ENCODE measurements at places on chromosomes 13 and 19.

GRCh38 chr19:30263830-30264381 is 108.3 kb upstream of the ZNF536 start:
- no peak for DNase-seq

GRCh38 chr13:48852911-48853727 is 122.6 kb upstream of the FNDC3A start:
- no peak for DNase-seq

- DNase-seq: no peak
These were observed at the start of gene ICAM4 for GRCh38 chr19:10286803-10287737. TSS of gene ICAM4 (plus strand) at chr19:10286955. CDS start at chr19:10287013, 58 bp downstream.

DNA sequence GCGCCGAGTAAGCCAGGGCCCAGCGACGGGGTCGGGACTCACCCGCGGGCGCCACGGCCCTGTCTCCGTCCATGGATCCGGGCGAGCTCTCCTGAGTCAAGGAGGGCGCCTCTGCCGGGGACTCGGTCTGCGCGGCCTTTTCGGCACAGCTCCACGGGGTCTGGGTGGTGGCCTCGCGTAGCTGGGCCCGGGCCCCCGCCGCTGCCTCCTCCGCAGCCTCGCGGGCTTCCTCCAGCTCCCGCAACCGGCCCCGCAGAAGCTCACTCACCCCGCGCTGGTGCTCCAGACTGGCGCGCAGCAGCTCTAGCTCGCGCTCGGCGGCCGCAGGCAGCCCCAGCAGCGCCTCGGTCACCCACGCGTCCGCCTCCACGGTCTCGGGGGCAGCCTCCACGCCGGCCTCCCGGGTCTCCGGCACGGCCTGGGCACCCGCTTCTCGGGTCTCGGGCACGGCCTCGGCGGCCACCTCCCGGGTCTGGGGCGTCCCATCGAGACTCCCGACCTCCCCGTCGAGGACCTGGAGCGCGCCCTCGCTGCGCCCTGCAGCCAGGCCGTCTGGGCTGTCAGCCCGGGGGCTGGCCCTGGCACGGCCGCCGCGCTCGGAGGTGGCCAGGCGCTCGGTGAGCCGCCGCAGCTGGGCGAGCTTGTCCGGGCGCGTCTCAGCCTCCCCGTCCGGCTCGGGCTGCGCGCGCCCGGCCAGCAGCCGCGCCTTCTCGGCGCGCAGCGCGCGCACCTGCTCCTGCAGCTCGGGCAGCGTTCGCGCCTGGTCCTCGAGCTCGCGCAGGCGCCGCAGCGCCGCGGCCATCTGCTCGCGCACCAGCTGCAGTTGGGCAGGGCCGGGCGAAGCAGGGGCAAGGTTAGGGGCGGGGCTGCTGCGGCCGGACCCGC is 8.4 kb downstream of the KANK3 start:
- DNase-seq: no peak

DNA sequence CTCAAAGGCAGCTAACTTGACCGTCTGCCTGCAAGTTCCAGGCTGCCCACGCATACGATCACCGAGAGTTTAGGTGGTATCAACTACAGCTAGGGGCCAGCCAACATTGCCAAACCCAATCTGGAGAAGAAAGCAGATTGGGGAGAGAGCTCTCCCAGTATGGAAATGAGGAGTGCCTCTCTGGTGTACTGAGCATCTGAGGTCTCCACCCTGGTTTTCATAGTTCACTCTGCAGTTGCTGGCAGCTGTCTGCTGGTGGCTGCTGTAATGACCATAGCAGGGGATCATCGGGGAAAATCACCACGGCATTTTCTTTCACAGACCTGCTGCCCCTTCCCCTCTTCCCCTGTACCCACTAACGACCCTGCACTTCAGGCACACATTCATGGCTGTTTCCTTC is 201.7 kb downstream of the NUFIP1 start:
- no peak for DNase-seq

GRCh38 chr19:30171795-30172612 is 200.2 kb upstream of the ZNF536 start:
- DNase-seq: no peak

DNA sequence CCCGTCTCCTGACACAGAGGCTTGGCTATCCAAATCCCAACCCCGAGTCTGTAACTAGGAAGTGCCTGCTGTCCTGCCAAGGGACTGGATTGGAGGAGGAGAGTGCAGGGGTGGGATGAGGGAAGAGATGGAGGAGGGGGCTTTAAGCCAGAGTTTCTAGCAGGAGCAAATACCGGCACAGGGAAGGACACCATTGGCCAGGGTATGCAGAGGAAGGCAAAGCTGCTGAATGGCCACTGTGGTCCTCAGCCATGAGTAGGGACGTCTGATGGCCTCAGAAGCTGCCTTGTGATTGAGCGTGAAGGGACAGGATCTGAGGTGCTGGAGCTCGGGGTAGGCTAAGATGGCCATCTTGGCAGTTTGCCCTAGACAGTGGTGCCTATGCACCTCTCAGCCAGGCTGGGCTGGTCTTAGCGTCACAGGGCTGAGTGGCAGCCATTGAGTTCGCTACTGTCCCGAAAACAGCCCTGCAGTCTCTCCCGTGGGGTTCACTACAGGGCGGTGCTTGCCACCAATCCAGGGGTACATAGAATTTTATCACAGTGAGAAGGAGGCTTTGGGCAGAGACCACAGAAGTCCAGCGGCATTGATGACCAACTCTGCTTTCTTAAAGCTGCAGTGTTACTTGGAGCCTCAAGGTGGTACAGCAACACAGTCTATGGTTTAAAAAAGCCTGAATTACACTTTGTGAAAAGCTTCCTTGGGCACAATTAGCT is 61.8 kb downstream of the AKAP11 start:
- no peak for DNase-seq

GRCh38 chr13:40350283-40350992 is 316.0 kb downstream of the FOXO1 start:
- DNase-seq: no peak

DNA sequence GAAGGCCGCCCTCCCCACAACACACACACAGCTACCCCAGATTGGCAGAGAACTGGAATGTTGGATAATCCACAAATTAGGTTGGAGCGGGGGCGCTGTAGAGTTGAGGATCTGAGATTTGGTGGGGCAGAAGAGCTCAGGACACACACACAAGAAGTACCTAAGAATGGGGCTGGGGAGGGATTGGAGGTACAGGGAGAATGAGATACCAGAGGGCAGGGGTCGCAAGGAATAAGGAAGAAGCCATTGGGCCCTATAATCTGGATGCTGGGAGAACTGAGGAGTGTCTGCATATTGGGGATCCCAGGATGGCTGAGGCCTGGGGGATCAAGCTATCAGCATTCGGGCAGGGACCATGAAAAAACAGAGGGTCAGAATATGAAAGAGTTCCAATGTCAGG is 11.5 kb downstream of the SYT3 start:
- DNase-seq: no peak

GRCh38 chr19:53034948-53035675 is 9.4 kb upstream of the ERVV-2 start:
- no peak for DNase-seq

- no peak for DNase-seq
These were observed 22.1 kb downstream of the LATS2 start for GRCh38 chr13:21039097-21039800.

GRCh38 chr13:112835344-112835743 is 133.7 kb upstream of the MCF2L start:
- no peak for DNase-seq

DNA sequence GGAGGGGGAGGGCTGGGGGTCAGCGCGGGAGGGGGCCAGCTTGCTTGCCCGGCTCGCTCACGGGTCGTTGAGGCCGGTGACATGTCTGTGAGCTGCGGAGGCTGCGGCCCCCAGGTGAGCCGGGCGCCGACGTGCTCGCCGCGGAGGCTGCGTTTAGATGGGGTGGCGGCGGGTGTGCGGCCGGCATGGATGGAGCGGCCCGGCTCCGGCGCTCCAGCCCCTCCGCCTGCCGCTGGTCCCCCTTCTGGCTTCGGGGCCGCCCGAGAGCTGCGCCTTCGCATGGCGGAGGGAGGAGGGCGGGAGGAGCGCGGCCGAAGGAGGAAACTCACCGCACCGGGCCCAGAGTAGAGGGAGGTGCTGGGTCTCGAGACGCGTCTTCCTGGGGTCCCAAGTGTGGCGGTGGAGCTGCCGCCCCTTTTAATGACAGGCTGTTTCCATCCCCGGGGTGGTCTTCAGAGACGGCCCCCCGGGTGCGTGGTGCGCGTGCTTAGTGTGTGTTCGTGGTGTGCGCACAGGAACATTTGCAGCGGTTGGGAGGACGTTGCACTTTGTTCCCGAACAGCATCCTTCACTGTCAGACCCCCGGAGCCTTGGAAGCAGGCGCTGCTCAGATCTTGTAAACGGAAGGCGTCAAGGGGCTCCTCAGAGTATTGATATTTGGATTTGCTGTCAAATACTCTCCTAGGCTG is at the start of gene AKAP11:
AKAP11 (plus strand) TSS at position 38 of the 689 bp plus-strand sequence. CDS start 14,197 bp downstream, outside the sequence.
- no peak for DNase-seq

- no peak for DNase-seq
These were observed 30.5 kb upstream of the ZNF536 start for GRCh38 chr19:30341611-30342201.

DNA sequence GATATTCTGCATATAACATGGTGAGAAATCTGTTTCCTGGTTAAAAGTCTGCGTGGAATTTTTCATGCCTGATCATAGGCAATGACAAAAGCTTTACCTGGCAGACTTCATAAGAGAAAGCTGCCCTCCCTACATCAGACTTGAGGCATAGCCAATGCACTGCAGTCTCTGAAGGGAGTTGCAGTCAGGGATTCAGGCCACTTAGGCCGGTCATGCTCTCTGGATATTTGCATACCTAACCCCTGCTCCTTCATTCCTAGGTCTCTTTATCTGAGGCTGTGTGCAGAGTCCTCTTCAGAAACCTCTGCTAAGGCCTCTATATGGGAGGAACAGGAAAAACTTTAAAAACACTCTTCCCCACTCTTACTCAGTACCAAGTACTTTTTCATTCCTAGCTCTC is 287.4 kb downstream of the PCDH17 start:
- DNase-seq: no peak

DNA sequence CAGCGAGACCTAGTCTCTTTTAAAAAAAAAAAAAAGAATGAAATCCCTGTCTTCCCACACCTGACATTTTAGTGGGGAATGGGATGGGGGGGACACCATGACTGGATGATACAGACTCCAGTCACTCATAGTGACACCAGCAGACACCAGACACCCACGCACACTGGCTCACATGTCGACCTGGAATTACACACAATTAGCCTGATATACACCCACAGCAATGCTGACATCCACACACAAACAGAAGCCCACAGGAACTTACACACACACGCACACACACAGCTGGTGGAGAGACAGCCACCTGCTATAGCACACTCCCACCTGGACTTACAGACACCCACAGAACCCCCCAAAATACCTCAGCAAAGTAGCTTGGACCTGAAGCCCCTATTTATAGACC is 8.3 kb upstream of the NANOS3 start:
- DNase-seq: no peak

DNA sequence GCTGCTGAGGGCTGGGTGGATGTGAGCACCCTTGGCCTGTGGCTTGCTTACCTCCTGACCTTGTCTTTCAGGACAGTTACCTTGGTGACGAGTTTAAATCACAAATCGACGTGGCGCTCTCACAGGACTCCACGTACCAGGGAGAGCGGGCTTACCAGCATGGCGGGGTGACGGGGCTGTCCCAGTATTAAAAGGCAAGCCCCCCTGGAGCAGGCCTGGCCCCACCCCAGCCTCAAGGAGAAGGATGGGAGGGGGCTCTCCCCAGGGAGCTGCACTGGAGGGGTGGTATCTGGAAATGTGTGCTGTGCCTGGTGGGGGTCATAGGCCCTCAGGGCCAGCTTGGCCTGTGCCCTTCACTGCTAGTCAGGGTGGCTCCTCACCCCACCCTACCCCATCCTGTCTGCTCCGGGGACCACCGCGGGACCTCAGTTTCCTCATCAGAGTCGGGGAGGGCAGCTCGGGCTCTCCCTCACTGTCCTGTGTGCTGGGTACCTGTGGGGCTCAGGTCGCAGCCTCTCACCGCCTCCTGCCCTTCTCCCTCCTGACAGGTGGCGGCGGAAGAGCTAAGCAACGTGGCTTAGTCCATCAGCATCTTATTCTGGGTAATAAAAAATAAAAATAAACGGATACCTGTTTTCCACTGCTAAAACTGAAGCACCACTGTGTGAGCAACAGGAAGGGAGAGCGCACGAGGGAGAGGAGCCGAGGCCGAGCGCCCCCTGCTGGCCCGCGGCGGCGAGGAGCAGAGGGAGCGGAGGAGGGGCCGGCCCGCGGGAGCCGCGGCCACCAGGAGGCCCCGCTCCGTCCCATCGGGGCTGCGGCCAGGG is 29.8 kb downstream of the CERS1 start:
- DNase-seq: no peak

DNA sequence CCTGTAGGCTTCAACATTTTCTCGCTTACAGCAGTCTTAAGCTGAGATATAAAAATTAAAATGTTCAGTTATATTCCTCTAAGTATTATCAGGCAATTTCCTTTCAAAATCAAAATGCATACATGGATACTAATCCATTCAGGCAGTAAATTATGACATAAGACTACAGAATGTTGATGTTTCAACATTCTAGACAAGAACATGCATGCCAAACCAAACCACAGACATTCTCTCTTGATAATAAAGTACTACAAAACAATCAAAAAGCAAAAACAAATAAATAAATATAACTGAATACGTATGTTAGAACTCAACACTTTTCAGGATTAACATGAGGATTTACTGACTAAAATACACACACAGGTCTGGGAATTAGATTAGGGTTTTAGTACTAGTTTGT is 7.7 kb downstream of the DIS3 start:
- no peak for DNase-seq

DNA sequence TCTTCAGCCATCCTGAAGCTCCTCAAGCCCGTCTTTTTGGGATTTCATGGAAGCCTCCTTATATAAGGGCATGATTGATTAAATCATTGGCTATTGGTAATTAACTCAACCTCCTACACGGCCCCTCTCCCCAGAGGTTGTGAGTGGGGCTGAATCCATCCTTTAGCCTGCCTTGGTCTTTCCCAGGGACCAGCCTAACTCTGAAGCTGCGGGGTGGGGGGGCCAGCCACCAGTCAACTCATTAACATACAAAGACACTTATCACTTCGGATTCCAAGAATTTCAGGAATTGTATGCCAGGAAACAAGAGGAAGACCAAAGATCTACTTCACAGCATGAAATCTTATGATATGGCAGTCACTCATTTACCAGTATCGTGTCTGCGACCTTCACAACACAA is 9.9 kb downstream of the COL4A1 start:
- DNase-seq: no peak

- no peak for DNase-seq
These were observed 25.8 kb downstream of the EPN1 start for GRCh38 chr19:55700813-55701212.

GRCh38 chr13:93225610-93226009 is 997 bp upstream of the GPC6 start:
- no peak for DNase-seq

GRCh38 chr13:108270442-108270841 is 924 bp downstream of the TNFSF13B start:
- DNase-seq: no peak

Data from NCI-H187 treated with DMSO at 0.1 percent for 48 hours (cell line).